Suppressor macrophage treated with lipopolysaccharide for 1 hour (primary cell): ENCODE measurements at places on chromosomes 2 and 18.

DNA sequence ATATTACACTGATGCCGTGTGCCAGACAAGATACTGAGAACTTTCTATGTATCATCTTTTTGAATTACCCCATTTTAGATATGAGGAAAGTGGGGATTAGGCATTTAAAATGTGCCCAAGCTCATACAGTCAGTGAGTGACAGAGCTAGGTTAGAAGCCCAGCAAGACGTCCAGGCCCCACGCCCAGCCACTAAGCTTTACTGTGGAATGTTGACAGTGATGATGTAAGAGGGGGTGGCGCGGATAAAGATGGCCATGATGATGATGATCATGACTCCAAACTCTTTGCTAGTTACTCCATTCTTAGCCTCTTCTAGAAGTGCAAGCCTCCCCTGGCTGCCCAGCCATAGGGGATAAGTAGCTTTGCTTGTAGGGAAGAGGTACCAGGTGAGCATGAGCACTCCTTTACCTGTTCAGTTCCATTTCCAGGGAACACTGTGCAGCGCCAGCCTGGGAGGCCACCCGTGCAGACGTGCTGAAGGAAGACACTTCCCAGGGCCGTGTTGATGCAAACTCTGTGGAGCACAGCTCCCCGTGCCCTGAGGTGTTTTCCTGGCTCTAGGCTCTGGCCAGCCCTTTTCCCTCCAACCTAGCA is 65.5 kb downstream of the BCL2L11 start:
- no peak for DNase-seq

- no peak for DNase-seq
Measured at GRCh38 chr18:14949800-14950664, 202.1 kb downstream of the ANKRD30B start.

GRCh38 chr2:134206573-134206972 is 47.3 kb upstream of the MGAT5 start:
- DNase-seq: peak; percentile 43

DNA sequence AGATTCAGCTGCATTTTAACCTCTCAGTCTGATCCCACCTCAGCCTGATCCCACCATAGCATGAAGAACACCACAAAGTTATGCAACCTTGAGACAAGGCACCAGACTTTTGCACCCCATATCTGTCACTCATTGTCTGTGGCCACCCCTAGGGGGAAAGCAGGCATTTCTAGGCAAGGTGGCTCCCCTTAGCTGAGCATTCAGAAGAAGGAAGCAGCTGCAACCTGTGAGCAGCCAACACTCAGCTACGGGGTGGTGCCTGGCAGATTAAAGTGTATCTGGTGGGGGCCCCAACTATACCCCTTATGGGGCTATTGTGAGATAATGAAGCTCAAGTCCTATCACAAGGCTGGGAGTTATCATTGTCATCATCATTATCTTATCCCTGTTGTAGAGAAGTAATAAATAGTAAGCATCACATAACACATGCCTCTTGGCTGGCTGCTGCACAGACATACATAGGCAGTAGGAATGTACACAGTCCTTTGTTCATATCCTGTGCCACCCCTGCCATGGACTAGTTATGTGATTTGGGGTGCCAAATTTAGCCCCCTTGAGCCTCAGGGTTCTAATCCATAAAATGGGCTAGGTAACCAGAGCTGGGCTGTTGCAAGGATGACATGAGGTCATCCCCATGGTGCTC is 20.6 kb upstream of the TMEM163 start:
- DNase-seq: no peak

GRCh38 chr18:63062246-63062645 is 257.3 kb downstream of the BCL2 start:
- DNase-seq: no peak

GRCh38 chr2:159713631-159714246 is 1.4 kb downstream of the MARCHF7 start:
- no peak for DNase-seq

DNA sequence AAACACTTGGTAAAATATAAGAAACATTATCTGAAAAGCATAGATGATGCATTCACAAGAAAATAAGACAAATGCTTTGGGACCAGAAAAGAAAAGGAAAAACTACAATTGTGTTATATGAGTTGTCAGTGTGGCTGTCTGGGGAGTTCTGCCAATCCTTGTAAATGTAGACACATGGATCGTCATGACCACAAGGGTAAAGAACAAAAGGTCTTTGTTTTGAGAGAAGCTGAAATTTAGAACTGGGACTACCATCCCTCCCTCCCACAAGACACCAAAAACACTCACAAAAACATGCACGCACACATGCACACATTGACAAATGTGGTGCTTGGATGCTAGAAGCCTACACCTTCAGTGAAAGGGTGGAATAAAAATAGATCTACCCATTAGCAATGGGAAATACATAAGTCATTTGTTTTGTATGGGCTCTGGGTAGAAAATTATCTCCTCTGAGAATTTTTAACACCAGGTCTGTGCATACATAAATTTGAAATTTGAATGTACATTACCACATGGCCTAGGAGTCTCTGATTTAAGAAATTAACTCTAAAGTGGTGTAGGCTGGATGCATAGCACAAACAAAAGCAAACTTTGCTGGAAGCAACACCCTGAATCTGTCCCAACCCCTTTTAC is 266.2 kb upstream of the SLC39A10 start:
- no peak for DNase-seq

- no peak for DNase-seq
Measured at GRCh38 chr2:42191285-42192009, 22.3 kb downstream of the EML4 start.

- DNase-seq: peak; percentile 27
Measured at GRCh38 chr2:95158891-95159619, 593 bp downstream of the ZNF514 start.

GRCh38 chr2:63729831-63730230 is 111.9 kb upstream of the UGP2 start:
- no peak for DNase-seq

DNA sequence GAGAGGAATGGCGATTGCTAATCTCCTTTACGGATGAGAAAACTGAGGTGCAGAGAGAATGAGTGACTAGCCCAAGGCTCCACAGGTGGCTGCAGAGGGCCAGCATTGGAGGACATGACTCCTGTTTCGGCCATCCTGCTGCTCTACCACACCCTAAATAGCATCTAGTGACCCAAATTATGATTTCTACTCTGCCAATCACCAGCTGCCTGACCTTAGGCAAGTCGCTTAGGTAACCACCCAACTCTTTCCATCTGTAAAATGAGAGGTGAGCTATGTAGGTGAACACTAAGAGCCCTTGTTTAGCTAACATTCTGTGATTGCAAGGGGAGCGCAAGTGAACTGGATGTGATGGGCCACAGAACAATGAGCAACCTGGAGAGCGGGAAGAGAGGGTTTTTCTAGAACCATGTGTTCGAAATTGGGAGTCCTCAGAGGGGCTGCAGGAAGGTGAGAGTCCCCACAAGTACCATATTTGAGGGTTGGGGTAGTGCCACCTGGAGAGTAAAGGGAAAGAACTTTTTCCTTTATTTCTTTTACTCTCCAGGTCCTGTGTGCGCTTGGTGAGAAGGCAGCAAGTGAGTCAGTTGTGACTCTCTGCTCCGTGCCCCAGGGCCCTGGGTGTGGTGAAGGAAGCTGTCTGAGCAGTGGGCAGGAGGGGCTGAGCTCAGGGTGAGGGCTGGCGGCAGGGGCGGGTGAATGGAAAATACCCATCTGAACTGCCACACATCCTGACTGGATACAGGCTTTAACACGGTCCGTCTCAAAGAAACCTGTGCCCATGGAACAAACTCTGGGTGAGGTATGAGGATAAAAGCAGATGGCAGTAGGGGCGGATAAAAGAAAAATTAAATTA is 2.4 kb downstream of the CYP27C1 start:
- peak; percentile 43 for DNase-seq

DNA sequence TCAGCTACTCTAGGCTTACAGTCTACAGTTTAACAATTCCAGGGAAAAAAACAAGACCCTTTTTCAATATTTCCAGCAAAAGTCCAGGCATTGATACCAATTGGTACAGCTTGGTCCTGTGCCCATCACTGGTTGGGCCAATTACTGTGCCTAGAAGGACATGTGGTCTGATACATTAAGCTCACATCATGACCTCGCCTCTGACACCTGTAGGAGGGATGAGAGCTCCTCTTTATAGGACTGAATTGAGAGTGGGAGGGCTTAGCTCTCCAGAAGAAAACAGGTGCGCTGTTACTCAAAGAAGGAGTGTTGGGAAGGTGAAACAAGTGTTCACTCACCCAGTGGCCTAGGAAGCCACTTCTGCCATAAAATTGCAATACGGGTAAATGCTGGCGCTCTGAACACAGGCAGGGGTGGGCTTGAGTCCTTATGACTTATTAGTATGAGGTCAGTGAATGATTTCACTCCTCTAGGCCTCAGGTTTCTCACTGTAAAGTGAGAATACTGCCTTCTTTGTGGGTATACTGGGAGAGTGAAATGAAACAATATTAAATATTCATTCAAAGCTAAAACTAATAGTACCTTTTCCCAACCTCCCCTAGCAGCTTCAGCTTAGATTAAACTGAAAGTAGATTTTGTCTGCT is 49.7 kb downstream of the RABL2A start:
- DNase-seq: no peak

GRCh38 chr2:16066261-16067036 is 126.1 kb downstream of the MYCN start:
- DNase-seq: no peak

DNA sequence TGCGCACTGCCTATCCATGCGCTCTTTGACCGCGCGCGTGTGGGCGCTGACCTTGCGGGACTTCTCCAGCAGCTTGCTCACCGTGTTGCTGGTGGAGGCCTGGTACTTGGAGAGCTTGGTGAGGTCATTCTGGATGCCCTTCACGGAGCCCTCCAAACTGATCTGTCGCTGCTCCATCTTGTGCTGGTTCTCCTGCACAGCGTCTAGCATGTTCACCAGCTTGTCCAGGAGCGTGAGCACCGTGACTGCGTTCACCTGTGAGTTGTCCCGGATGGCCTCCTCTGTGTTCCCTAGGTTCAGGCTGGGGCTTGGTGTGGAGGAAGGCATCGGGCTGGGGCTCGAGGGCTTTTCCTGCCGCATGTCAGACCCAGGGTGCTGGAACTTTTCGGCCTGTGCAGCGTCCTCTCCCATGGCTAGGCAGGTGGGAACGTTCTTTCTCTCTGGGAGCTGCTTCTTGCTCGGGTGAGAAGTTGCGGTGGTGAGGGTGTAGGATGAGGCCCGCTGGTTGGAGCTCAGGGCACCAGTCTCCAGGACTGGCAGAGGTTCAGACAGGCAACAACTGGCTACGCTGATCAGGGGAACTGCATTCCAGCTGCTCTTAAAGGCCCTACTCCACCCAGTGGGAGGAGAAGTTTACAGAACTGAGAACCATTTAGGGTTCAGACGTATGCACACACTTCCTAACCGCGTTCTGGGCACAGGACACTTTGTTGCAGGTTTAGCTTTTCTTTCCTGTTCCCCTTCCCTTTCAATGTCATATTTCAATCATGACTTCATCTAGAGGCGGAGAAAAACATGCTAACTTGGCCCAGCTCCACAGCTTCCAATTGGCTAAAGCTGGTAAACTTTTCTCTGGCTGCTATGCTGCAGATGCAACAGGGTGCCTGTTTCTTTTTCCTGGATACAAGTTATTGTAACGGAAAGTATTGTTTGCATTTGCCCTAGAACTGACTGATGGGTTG is at the start of gene CAVIN2:
Gene CAVIN2 (minus strand): TSS at position 574 of the 962 bp plus-strand sequence. CDS start 163 bp downstream, at position 411.
- DNase-seq: peak; percentile 45

GRCh38 chr2:43634604-43635306 is 2.3 kb upstream of the PLEKHH2 start:
- DNase-seq: no peak

DNA sequence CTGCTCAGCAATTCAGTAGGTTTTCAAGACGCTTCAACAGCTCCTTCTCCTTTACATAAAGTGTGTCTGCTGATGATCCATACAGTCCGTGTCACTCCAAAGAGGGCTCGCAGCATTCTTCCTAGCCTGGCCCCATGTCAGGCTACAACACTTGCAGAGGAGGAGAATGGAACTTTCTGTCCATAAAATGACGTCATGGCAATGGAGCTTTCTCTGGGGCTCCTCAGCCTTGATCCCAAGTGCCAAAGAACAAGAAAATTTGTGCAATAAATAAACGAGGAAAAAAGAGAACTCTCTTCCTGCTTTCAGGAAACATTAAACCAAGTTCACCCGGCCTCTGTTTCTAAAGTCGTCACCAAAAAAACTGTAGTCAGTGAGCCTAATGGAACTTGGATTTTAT is 199.5 kb upstream of the MEIS1 start:
- no peak for DNase-seq

DNA sequence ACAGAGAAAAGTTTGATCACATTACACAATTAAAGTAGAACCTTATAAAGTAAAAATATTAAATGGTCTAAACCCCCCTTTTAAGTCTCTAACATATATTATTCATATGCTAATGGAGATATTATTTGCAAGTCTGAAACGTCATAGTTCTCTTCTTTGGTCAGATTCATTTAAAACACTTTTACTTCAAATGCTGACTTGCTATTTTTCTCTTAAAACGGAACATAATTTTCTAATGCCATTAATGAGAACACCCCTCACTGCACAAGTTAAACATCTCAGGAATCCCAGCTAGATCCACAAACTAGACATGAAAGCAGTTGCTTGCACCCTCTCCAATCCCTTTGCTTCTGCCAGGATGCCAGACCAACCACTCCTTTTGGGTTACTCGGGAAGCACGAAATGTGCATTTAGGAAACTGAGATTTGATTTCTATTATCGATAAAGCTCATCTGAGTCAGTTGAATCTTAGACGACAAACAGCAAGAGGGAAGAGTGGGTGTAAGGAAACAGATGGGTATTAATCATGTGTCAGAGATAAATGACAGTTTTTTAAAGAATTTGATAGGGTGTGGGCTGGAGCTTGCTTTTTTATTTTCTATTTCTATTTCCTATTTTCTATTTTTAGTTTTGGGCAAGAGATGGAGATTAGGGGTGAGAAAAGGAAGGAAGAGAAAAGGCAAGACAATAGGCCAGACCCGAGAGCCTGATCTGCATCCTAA is 1.5 kb downstream of the ADD2 start:
- DNase-seq: peak; percentile 23

- no peak for DNase-seq
Measured at GRCh38 chr2:239943991-239944631, 81.0 kb downstream of the NDUFA10 start.

- no peak for DNase-seq
Measured at GRCh38 chr2:138277062-138277461, 224.5 kb upstream of the SPOPL start.

DNA sequence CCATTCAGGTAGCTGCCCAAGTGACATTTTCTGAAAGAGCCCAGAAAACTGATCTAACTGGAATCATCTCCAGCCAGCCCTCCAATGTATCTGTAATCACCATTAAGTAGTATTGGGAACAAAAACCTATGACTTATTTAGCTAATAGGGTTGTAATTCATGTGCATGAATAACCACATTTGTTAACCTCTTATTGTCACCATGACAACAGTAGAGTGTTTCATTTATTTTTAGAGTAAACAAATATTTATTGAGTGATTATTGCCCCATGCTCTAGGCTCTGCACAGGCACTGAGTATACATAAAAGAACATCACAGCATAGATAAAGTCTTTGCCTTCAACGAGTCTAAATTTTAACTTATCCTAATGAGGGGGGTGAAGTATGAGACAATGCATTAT is 265.4 kb upstream of the UBE2E3 start:
- no peak for DNase-seq

- DNase-seq: no peak
Measured at GRCh38 chr18:56984731-56985130, 162.2 kb upstream of the BOD1L2 start.

- no peak for DNase-seq
Measured at GRCh38 chr2:58535182-58535581, 294.1 kb upstream of the FANCL start.

- DNase-seq: no peak
Measured at GRCh38 chr2:42225573-42225972, 56.4 kb downstream of the EML4 start.
